ENCODE measurements at places on chromosomes 6 and 20.
A peak's percentile ranks its signal among the peaks of the same experiment; 100 is the strongest.

DNA sequence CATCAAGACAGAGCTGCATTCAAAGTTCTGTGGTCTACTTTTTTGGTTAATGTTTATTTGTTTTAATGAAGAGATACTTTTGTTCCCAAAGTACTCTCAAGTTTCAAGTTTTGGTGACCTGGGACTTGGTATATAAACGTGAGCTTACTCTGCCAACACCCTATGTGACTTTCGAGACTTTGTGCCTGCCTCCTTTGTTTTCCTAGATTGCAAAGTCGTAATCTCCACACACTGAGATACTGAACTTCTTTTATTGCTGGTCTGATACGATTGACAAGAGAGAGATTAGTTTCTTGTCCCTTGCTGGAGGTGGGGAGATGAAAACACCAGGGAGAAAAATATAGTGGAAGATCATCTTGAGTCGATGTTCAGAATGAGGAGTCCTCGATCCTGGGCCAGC lies 27.9 kb downstream of the PCNA start:
- no peak for DNase-seq

DNA sequence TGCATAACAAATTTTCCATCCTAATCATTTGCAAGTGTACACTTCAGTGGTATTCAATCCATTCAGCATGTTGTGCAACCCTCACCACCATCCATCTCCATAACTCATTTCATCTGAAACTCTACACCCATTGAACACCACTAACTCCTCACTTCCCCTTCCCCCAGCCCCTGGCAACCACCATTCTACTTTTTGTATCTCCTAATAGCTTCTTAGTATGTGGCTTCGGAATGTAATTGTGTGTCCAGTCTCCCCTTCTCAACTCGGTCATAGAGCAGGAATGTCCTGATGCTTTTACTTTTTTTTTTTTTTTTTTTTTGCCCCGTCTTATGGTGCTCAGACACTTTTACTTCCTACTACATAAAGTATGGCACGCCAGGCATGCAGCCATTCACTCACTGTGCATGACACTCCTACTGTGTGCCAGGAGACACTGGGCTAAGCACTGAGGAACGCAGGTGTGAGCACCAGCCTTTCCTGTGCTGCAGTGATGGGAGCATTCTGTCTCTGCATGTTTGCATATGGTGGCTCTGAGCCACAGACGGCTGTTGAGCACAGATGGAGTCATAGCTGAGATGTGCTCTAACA lies 15.3 kb downstream of the HCK start:
- no peak for DNase-seq

DNA sequence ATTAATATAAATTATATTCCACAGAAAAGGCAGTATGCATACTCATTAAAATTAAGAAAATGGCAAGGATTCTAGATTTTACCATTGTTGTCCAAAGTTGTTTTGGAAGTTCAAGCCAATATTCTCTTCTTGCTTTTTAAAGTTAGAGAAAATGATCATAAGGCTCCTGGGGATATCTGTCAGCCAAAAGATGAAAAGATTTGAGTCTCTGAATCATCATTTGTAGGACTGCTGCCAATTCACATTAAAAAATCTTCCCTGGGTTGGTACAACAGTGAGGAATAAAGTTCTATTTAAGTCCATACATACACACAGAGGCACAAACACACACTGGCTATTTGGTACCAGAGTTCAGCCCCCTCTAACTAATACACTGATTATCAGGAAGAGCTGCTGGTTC lies 620.1 kb downstream of the COL12A1 start:
- no peak for DNase-seq

DNA sequence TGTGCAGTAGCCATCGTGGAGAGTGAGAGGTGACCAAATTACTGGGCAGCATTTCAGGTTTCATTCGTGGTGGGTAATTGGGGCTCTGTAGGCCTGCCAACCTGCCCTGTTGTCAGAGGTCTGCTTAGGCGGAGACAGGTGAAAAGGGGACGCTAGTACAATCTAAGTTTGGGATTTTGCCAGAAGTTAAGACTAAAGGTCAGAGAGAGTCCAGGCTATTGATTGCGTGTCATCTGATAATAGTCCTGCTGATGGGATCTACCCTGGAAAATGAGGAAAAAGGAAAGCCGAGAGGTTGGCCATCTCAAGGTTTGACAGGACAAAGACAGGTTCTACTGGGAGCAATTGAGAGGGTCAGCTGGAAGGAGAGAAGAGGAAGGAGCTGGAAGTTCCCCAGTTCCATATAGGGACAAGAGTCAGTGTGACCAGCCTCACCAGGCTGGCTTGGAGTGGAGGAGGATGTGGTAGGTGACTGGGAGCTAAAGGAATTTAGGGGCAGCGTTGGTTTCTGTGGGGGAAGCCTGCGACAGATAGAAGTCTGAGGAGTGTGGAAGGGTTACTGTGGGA lies 10.9 kb downstream of the ARFGEF2 start:
- no peak for DNase-seq

GRCh38 chr20:40511478-40511877 lies 177.6 kb downstream of the MAFB start:
- peak; percentile 28 for DNase-seq

DNA sequence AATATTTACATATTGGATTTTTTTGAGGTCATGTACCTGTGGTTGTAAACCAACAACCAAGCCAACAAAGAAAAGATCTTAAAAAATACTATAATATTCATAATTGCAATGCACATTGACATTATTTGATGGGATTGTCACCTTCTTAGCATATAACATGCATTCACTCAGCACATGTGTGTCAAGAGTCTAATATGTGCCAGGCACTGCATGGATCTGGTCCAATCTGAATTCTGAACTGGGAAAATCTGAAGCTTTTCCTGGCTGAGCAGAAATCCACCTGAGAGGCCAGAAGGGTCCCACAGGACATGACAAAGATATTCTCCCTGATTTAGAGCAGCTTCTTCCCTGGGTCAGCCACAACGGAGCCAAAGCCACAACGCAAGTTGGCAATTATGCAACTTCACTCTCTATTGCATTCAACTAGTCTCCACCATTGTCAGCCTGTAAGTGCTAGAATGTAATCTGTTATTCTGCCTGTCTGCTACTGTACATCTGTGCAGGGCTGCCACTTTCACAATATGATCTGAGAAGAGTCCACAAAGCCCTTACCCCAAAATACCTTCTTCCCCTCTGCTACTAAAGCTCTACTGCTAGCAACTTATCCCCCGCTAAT lies 17.0 kb upstream of the DDO start:
- DNase-seq: no peak

GRCh38 chr6:30515106-30515505 lies 25.8 kb downstream of the HLA-E start:
- DNase-seq: no peak

DNA sequence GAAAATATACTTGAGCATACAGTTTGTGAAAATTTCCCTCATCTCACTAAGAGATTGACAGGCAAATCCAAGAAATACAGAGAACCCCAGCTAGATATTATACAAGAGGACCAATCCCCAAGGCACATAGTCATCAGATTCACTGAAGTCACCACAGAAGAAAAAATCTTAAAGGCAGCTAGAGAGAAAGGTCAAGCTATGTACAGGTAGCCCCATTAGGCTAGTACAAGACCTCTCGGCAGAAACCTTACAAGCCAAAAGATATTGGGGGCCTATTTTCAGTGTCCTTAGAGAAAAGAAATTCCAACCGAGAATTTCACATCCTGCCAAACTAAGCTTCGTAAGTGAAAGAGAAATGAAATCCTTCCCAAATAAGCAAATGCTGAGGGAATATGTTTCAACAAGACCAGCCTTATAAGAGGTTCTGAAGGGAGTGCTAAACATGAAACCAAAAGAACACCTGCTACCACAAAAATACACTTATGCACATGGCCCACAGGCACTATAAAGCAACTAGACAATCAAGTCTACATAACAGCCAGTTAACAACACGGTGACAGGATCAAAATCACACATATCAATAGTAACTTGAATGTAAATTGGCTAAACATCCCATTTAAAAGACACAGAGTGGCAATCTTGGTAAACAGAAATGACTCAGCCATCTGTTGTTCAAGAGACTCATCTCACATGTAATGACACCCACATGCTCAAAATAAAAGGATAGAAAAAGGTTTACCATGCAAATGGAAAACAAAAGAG lies 96.3 kb downstream of the FHL5 start:
- DNase-seq: no peak

- DNase-seq: no peak
These were observed 9.4 kb upstream of the RAB44 start for GRCh38 chr6:36688063-36688738.

- no peak for DNase-seq
These were observed 36.0 kb downstream of the HUS1B start for GRCh38 chr6:620950-621349.

- DNase-seq: no peak
These were observed 8.4 kb downstream of the PI3 start for GRCh38 chr20:45183084-45183483.

- no peak for DNase-seq
These were observed 86.8 kb downstream of the ZFP64 start for GRCh38 chr20:52104546-52105441.

DNA sequence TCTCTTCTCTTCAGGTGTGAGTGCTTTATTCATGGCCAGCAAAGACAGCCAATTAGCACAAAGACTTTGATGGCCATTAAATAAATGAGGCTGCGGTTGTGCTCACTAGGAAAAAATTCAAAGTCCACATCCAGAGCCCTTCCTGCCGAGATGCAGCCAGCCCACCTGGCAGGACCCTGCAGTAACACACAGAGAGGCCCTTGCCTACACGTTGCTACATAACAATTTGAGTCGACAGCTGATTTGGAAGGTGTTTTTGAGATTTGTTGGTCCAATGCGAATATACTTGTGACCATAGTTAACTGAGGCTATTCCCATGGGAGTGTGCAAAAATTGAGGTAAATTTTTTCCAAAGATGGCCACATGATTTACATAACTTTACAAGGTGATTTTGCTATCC lies 605.4 kb upstream of the HTR1E start:
- DNase-seq: no peak

GRCh38 chr6:166662690-166663089 lies 35.6 kb upstream of the RPS6KA2 start:
- DNase-seq: no peak

GRCh38 chr6:163648868-163649267 lies 234.3 kb downstream of the QKI start:
- DNase-seq: no peak

GRCh38 chr6:5357486-5357885 lies 96.2 kb downstream of the FARS2 start:
- DNase-seq: no peak

DNA sequence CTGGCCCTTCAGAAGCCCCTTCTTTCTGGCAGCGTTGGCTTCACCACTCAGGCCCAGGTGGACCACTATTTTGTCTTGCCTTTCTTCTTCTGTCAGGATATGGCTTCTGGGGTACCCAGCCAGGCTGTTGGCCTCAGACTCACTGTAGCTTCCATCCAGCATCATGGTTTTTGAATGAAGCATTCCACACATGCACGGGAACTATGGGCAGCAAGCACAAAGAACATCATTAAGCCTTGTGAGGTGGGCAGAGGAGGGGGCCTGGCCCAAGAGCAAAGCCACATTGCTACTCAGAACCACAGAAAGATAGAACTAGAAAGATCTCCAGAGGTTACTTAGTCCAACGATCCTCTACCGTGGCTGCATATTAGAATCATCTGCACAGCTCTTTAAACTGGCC lies 40.6 kb upstream of the GABRR1 start:
- no peak for DNase-seq

DNA sequence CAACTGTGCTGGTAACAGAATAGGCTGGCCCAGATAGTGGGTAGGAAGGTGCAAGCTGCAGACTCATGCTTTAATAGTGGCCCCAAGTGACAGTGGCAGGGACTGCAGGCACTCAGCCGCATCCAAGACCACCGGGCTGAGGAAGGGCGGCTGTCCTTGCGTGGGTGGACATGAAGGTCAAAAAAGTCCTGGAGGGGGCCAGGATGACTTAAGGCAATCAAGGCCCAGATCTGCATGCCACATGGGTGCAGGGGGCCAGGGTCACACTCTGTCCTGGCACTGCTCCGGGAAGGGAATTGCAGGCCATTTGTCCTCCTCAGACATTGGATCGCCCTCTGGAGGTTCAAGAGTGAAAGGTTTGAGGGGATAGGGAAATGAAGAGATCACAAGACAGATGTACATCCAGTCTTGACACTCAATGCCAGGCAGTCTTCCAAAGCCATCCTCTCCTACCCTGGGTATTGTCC lies 10.4 kb upstream of the VNN2 start:
- peak; percentile 16 for DNase-seq

DNA sequence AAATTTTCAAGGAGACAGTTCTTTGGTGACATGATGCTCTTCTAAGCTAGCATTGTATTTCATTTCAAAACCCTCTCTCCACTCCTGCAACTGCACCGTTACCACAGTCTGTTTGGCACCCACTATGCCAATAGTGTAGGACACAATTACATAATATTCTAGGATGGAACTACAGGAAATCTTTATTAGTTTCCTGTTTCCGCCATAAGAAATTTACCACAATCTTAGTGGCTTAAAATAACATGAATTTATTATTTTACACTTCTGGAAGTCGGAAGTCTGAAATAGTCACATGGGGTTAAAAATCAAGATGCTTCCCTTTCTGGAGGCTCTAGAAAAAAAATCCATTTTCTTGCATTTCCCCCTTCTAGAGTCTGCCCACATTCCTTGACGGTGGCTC lies 733.1 kb downstream of the HDGFL1 start:
- no peak for DNase-seq

DNA sequence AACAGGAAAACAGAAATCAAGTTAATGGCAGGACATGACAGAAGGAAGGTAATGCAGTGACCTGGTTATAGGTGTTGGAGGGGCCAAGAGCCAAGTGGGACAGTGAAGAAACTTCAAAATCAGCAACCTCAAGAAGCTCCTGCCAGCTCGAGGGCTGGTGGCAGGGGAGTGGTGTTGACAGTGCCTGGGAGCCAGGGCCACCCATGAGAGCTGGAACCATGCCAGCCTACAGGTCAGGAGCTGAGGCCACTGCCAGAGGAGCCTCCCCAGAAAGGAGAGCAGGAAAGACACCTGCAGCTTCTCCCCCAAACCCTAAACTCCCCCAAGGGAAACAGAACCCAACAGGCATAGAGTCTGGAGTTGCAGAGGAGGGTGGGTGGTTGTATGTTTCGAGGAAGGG lies 262.1 kb downstream of the LRFN2 start:
- no peak for DNase-seq

DNA sequence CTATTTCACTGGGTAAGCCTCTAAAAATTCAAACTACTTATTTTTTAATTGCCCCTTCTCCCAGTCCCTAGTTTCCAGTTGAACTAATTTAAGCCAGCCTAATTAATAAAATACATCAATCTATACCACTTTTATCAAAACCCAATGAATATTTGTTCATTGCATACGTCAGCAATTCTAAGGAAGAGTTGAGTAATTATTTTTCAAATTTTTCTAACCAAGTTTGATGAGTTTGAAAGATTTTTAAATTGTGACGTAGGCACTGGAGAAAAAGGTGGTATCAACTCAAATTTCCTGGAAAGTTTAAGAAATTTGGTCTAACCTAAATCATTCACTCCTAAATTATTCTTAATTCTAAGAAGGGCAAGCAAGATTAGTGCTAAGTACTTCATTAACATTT lies 35.7 kb downstream of the COL21A1 start:
- DNase-seq: no peak

GRCh38 chr6:137297887-137298286 lies 78.7 kb upstream of the IFNGR1 start:
- no peak for DNase-seq

GRCh38 chr20:36881888-36882287 lies 6.0 kb downstream of the TLDC2 start:
- DNase-seq: no peak

- no peak for DNase-seq
These were observed 12.2 kb downstream of the ZNF831 start for GRCh38 chr20:59175861-59176260.
